Muscle of back (tissue), 13 donors: ENCODE measurements at places on chromosomes 3 and 15.

DNA sequence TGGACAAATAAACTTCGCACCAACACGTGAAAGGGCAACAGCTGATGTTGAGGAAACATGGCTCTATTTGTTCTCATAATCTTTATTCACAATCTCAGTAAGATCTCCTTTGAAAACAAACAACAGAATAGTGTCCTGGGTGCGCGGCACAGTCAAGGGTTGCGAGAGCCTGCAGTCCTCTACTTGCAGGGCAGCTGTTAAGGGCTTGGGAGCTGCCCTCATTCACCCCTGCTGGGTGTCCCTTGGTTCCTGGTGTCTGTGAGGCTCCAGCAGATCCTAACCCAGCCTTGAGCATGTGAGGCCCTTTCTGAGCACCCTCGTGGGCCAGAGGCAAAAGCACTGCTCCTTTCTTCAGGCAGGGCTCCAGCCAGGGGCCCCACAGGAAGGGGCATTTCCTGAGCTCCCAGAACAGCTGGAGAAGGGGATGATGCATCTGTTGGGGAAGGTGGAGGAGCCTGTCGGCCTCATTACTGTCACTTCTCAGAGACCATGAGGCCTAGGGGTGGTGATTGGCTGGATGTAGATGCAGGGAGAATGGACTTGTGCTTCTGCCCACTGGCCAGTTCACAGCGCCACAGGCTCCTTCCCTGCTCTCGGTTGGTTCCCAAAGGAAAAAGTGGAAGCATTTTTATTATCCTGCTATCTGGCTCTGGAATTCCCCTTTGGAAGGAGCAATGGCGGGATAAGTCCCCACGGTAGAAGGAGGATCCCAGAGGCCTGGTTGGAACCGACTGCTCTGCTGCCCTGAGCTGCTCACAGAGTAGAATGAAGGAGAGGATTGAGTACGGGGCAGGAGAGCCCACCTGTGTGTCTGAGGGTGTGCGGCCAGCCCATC lies 51.9 kb upstream of the KLF13 start:
- no peak for DNase-seq

- DNase-seq: no peak
Measured at GRCh38 chr15:64930778-64931371, 19.2 kb downstream of the ANKDD1A start.

- DNase-seq: no peak
Measured at GRCh38 chr3:110856916-110857315, 214.7 kb upstream of the NECTIN3 start.

- DNase-seq: peak; percentile 93
Measured at GRCh38 chr15:40044717-40045571, 6.0 kb upstream of the SRP14 start.

DNA sequence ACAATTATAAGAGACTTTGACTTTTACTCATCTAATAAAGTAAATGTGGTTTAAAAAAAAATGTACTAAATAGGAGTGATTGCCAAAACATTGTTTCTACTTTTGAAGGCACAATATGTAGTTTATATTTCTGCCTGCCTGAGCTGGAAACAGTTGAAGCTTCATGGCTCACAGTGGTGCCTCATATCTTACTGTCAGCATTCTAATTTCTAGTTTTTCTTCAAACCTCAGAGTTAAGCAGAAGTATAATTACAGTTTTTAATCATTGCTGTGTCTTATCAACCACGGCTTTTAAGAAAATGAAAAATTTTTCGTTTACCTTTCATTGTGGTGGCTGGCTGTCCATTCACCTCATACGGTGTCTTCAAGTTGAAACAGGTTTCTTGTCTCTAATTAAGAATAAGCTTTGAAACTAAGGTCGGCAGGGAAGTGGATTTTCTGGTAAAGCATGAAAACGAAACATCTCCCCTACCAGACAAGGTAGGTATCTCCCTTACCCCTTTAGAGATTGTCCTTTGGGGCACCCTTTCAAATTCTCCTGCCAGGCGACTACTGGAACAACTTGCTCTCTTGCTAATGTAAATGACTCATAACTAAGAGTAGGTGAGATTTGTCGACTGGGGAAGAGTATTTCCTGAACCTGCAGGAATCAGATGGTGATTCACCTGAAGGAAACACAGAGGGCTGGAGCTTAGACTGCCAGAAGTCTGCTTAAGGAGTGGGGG lies at the start of gene GPR87:
Gene GPR87, minus strand, starts transcription at position 554 of the 725 bp plus-strand sequence. CDS start 16,720 bp downstream, outside the sequence.
- DNase-seq: no peak

GRCh38 chr15:79923079-79923514 lies 26.3 kb upstream of the MTHFS start:
- no peak for DNase-seq

DNA sequence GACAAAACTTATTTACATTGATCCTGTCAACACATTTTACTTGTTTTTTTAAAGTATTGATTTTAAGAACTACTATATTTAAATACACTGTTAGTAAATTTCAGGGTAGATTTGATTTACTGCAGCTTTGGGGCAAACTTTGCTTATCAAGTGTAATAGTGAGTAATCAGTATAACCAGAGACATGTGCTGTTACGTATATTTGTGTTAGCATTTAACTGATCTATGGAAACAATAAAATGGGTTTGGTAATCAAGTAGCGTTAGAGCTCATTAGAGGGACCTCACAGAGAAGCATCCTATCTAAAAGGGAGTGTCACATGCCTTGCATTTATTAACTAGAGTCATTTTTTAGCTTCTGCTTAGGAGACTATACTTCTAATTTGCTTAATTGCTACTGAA lies 131.5 kb upstream of the ALCAM start:
- DNase-seq: no peak

GRCh38 chr3:107643038-107643883 lies 120.5 kb downstream of the BBX start:
- DNase-seq: no peak

DNA sequence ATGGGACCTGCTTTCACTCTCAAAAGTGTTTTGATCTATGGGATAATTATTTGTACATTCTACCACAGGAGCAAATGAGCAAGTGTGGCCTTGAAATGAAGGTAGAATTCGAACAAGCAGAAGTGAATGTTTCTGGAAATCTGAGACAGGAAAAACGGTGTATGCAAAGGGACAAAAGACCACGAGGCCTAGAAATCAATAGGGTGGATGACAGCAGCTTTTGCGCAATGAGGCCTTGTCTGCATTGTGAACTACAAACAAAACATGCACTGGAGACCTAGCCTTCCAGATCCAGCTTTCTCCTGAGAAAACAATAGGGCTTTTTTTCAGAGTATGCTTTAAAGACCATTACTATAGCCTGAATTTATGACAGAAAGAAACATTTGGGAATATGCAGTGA lies 1137.0 kb downstream of the ROBO2 start:
- DNase-seq: no peak

DNA sequence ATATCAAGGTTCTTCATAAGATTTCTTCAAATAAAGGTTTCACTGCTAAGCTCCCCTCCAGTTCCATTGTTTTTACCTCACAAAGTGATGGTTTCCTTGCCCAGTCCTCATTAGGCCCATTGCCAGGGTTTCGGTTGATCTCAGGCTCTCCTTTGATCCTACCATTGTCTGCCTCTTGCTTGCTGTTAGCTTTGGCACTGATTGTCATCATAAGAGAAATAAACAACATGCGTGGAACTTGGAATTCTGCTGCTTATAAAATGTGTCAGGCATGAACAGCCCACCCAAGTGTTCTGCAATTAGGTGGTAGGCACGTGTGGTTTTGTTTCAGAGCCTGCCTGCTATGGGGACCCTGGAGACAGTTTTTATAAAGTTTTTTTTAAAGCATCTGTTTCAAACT lies 107.6 kb upstream of the BFSP2 start:
- DNase-seq: no peak

- DNase-seq: no peak
Measured at GRCh38 chr3:168596175-168596823, 500.6 kb upstream of the GOLIM4 start.

GRCh38 chr3:133117342-133117741 lies 79.2 kb downstream of the TMEM108 start:
- no peak for DNase-seq

- DNase-seq: no peak
Measured at GRCh38 chr3:105555206-105555605, 188.5 kb downstream of the ALCAM start.

GRCh38 chr3:194840661-194841514 lies 155.2 kb downstream of the FAM43A start:
- DNase-seq: no peak

- peak; percentile 49 for DNase-seq
Measured at GRCh38 chr15:75452865-75453702, 1.6 kb upstream of the SIN3A start.

- DNase-seq: no peak
Measured at GRCh38 chr15:82835391-82835917, 26.0 kb downstream of the WHAMM start.

DNA sequence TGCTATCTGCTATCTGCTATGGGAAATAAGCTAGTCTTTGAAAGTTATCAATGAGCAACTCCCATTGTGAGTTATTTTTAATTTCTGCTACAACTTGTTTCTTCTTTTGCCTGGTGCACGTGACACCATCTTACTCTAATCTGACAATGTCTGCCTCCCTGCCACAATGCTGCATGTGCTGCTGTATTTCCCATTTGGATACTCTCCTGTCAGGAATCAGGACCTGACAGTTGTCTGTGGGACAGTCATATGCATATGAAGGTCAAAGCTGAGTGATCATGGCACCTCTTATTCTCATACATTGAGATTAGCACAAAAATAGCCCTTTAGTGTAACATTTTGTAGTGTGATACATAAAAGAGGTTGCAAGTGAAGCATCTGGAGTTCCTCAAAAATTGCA lies 45.8 kb downstream of the HMG20A start:
- DNase-seq: no peak

DNA sequence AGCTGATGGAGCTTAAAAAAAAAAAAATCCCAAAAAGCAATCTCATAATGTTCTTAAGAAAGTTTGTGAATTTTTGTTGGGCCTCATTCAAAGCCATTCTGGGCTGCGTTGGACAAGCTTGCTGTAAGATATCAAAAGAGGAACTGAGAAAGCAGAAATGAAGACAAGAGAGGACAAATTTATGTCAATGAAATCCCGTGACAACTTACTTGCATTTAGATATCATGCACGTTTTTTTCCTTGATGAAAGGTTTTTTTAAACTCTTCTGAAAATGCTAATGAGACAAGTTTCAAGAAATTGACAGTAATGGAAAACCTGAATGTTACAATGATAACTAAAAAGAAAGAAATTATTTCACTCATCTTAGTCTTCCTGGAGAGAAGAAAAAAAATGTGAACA lies 662.9 kb downstream of the SQOR start:
- DNase-seq: no peak

- DNase-seq: peak; percentile 9
Measured at GRCh38 chr3:22208844-22209243, 457.8 kb upstream of the ZNF385D start.
